ENCODE measurements at places on chromosomes 2 and 18. TPM values are rescaled to one million over a fixed set of nuclear protein-coding genes. Genes with fewer than 3 reads are reported as not detected.

DNA sequence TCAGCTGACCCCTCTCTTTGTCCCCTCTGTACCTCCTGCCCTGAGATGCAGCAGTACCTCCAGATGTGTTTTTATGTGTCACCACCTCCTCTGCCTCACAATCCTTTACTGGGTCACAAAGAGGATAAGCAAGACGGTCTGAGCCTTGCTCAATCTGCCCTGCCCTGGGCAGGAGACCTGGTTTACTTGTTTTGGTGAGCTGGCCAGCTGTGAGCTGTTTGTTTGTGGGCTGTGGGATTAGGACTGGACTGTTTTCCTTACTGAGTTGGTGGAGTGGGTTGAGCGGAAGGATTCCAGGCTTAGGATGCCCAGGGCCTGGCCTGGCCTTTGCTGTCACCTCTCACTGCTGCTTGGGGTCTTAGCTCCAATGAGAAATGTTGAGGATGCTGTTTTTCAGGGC is 299.5 kb downstream of the SRBD1 start:
- no peak for DNase-seq

- DNase-seq: no peak
Measured at GRCh38 chr2:231521-232185, 32.2 kb downstream of the SH3YL1 start.

The DNAH7 gene
- not detected for total RNA-seq

- DNase-seq: no peak
Measured at GRCh38 chr18:26763446-26764110, 101.9 kb downstream of the AQP4 start.

The UNC80 gene
- total RNA-seq: not detected

- no peak for DNase-seq
Measured at GRCh38 chr2:212180408-212181083, 358.1 kb downstream of the ERBB4 start.

- no peak for DNase-seq
Measured at GRCh38 chr2:149924028-149924427, 336.5 kb upstream of the MMADHC start.

The FHOD3 gene
- not detected for total RNA-seq

DNA sequence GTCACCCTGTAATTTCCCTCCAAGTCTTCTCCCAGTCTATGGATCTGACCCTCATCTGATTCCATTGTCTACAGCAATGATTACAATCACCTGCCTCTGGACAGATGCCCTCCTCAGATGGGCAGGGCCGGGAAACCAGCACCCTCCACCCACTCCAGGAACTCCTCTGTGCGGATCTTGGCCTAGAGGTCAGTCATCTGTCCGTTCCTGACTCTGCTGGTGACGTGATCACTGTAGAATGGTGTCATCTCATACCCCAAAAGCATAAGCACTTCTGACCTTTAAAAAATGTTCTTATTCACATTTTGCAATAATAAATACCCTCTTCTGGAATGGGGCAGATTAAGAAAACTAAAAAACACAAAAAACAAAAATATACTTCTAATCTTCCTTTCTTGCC is 29.5 kb upstream of the BZW1 start:
- DNase-seq: no peak

DNA sequence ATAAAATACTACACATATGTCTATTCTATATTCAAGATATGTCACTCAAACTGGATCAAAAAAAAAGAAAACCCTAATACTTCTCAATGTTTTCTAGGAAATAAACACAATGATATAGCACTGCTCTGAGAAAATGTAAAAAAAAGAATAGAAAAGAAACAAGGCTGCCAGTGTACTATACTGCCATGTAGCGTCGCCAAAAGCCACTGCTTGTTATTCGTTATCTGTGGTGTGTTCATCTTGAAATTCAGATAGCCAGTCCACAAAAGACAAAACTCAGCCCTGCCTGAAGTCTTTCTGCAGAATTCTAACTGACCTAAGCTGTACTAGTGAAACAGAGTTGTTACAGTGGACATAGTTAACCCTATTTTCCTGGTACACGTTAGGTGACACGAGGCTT is 12.2 kb upstream of the YPEL5 start:
- DNase-seq: no peak

DNA sequence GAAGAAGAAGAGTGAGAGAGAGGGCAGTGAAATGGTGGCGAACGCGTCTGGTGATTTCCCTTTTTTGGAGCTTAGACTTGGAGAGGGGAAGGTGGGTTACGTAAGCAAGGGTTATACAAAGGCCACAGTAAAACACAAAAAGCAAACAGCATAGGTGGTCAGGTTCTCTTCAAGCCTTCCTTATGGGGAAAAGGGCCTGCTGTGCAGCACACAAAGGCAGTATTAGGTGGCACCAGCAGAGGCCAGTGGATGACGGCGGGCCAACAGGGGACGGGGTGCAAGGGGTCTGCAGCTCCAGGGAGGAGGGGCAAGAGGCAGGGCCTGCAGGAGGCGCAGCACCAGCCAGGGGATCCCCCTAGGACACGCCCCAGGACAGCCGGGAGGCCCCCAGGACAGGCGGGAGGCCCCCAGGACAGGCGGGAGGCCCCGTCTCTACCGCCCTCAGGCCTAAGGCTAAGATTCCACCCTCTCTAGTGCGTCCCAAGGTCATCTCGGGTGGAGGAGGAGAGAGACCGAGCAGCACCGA is 32.6 kb upstream of the NPC1 start:
- no peak for DNase-seq

The RAD51AP2 gene
- total RNA-seq: not detected

DNA sequence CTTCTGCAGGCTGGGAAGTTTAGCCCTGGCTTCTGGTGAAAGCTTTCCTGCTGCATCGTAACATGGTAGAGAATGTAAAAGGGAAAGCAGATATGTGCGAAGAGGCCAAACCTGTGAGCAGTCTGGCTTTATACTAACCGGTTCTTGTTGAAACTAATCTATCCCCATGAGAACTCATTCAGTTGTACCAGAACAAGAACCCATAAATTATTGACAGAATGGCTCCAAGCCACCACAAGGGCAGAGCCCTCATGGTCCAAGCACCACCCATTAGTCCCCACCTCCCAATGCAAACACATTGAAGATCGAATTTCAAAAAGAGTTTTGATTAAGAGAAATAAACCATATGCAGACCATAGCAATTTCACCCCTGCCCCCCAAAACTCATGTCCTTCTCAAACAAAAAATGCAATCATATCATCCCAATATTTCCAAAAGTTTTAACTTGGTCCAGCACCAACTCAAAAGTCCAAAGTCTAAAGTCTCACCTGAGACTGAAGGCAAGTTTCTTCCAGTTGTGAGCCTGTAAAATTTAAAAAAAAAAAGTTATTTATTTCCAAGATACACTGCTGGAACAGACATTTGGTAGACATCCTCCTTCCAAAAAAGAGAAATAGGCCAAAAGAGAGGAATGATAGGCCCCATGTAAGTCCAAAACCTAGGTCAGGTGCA is 318.9 kb downstream of the CNTNAP5 start:
- DNase-seq: no peak

GRCh38 chr18:45889419-45890064 is 64.1 kb downstream of the SIGLEC15 start:
- no peak for DNase-seq

- DNase-seq: no peak
Measured at GRCh38 chr2:188705191-188705590, 269.0 kb upstream of the COL3A1 start.

The PROKR1 gene
- total RNA-seq: not detected
